ENCODE measurements at places on chromosomes 3 and 15.

DNA sequence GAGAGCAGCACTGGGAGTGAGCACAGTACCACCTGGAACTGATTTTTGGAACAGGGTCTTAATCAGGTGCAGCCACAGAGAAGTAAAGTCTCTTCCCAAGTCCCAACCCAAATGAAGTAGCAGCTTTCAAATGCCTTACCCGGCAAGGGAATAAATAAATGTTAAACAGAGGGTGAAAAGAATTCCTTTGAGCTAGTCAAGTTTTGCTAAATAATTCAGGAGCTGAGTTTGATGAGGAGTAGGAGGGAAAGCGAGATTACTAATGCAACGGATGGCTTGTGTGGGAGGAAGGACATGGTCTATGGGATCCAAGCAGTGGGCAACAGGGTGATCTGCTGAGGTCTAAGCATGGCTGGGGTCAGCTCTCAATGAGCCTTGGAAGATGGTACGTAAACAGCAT lies 204.5 kb upstream of the ST8SIA2 start:
- no peak for DNase-seq

DNA sequence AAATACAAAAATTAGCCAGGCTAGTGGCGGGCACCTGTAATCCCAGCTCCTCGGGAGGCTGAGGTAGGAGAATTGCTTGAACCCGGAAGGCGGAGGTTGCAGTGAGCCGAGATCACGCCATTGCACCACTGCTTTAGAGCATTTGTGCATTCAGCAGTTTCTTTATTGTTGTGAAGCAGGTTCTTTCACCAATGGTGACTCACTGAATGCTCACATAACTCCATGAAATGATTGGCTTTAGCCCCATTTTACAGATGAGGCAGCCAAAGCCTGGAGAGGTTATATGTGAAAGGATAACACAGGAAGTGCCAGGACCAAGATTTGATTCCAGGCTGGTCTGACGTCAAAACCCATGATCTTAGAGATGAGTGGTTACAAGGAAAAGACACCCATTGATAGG lies 195.2 kb downstream of the SLCO3A1 start:
- DNase-seq: no peak

DNA sequence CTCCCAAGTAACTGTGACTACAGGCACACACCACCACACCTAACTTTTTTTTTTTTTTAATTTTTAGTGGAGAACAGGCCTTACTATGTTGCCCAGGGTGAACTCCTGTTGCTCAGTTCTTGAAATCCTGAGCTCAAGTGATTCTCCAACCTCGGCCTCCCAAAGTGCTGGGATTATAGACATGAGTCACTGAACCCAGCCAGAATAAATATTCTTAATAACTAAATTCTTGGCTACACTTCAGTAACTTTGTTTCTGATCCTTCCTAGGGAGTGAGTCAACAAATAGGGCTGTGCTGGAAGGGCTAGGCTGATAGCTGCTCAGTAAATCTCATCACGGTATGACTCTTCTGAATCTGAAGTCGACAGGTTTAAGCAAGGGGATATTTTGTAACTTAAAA lies 56.6 kb downstream of the P3H2 start:
- no peak for DNase-seq

DNA sequence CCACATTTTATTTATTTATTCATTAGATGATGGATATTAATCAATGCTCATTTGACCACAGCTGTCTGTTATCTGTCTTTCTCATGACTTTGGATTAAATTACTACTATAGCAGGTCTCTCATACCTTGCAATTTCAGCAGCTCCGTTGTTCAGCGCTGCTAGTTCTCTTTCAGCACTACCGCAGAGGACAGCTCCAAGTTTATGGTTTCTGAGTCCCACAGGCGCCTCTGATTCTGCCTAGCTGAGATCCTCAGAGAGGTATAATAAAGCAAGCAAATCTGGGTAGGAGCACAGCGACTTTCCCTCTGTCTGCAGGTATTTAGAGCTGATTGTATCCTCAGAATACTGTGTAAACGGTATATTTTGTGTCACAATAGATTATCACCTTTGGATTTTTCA lies 204.9 kb downstream of the CNTN4 start:
- DNase-seq: no peak

- peak; percentile 52 for DNase-seq
Observed at GRCh38 chr3:43296565-43296964, 10.2 kb downstream of the SNRK start.

DNA sequence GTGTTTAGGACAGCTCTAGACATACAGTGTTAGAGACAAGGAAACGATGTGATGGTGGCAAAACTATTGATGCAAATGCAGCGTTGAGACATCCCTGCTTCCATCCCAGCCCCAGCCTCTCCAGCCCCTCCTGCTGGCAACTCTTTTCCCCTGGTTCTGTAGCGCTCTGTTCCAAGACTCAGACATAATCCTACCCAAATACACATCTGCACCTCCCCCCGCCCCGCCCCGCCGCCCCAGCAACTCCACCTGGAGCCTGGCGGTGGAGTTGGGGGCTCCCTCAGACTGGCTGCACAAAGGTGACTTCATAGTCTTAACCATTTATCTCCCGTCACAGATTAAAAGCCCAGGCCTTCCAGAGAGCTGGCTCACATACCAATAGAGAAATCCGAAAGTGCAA lies 7.2 kb upstream of the SEC22A start:
- no peak for DNase-seq

- no peak for DNase-seq
Observed at GRCh38 chr15:31302778-31303725, 23.6 kb upstream of the KLF13 start.

DNA sequence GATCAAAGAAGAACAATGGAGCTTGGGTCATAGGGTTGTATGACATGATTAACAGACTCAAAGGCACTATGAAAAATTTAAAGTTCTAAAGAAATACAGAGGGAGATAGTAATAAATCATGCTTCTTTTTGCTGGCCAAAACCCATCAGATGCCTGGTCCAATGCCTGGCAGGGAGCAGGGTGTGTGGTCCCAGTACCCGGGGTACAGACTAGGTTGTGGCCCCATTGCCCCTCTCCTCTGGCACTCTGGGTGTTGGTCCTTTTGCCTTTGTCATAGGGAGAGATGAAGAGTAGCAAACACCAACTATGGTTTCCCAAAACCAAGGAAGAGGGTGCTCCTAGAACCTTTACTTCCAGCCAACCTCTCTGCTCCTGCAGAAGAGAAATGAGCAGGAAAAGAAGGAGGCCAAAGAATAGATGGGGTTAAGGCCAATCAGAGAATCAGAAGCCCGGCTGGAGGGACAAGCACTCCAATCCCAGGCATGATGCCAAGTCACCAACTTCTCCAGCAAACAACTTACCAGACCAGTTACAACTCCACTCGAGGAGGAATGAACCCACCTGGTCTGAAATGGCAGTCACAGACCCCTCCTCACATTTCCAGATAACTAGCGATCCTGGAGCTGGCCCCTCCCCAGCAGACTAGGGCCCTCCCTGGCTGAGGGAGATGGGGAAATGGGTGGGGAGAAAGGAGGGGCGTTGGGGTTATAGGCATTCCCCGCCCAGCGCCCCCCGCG lies 1.8 kb downstream of the IGDCC3 start:
- no peak for DNase-seq

DNA sequence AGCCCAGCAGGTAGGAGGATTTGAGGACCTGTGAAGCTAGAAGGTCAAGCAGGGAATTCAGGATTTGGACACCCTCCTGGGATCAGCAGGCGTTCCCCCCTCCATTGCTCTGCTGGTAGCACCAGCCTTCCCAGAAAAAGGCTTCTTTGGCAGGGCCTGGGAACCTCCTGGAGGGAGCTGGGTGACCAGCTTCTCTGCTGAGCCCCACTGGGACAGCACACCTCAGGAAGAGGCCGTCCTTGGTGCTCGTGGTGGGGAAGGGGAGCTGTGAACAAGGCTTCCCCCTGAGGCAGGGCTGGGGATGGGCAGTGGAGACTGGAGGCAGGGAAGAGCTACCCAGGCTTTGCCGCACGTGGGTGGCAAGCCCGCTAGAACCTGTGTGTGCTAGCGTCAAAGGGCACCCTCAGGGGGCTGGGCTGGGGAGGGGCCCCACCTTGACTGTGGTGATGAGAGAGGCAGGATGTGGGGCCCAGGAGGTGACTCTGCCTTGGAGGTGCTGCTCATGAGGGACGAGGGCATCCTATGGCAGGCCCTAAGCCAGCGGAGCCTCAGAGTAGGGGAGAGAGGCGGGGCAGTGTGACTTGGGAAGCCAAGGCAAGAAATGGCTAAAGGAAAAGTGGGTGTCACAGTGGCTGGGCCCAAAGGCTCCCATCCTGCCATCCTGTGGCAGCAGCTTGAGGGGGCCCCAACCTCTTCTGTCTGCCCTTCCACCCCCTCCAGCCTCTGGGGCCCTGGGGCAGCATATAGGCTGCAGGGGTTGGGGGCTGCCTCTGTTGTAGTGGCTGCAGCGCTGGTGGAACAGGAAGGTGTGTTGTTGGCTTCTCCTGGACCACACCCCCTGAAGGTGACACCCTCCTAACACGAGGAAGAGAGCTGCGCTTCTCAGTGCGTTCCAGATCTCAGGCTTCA lies 20.7 kb downstream of the KLF13 start:
- DNase-seq: peak; percentile 52

DNA sequence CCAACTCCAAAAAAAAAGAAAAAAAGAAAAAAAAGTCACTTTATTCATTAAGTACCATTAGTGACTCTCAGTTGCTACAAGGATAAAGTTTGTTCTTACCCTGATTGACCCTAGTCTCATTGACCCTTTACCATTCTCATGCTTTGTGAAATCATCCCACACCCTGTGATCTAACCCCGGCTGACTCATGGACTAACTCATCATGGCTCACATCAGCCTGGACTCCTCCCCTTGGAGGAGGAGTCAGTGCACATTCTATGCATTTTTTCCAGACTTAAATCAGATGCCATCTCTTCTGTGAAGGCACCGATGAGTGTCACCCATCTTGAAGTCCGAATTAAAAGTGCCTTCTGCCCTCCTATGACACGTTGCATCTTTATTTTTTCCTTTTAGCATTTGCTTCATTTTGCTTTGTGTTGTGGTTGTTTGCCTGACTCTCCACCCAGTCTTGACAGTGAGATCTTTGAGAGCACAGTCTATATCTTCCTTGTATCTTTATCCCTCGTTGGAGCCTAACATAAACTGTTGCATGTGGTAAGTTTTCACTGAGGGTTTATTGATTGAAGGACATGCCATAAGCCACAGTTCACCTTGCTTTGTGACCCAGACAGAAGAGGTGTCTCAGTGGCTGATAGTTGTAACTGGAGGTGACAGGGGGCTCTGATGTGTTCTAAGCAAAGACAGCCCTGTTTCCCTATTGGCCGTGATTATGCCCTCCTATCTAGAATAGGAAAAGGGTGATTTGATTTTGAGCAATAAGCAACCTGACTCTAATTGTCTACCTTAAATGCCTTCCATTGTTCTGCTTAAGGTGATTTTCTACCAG lies 72.1 kb downstream of the IL1RAP start:
- DNase-seq: peak; percentile 23

GRCh38 chr3:15325228-15325627 lies 7.2 kb downstream of the SH3BP5 start:
- no peak for DNase-seq

GRCh38 chr15:58165661-58166060 lies 27.5 kb downstream of the AQP9 start:
- DNase-seq: no peak

- no peak for DNase-seq
Observed at GRCh38 chr15:39587096-39587721, 6.3 kb downstream of the THBS1 start.

DNA sequence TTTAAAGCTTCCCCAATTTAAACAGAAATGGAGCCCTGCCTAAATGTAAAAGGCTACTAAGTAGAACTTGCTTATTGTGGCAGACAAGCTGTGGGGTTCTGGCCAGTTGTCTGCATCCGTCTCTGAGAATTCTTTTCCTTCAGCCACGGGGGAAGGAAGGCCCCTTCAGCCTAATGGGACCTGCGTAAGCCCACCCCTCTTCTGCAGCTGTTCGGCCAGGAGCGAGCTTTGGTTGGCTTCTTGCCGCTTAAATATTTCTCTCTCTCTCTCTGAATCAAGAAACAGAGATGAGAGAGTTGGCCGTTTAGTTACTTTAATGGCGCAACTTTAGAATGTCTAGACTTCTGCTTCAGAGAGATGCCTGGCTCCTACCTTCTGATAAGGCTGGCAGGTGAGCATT lies 151.7 kb upstream of the PROK2 start:
- no peak for DNase-seq

DNA sequence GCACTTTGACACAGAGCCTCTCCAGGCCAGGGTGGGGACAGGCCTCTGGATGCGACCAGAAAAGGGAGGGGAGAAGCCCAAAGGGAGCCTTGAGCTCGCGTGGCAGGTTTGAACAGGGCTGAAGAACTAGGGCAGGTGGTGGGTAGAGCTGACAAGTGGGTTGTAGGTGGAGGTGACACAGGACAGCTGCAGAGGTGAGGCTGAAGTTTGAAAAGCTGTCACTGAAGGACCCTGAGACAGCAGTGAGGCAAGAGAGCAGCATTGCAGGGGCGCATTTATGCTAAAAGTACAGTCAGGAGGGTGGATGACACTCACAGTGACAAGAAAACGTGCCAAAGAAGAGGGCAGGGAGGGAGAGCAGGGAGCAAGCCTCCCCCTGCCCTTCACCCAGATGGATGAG lies 21.8 kb upstream of the EPB42 start:
- no peak for DNase-seq

DNA sequence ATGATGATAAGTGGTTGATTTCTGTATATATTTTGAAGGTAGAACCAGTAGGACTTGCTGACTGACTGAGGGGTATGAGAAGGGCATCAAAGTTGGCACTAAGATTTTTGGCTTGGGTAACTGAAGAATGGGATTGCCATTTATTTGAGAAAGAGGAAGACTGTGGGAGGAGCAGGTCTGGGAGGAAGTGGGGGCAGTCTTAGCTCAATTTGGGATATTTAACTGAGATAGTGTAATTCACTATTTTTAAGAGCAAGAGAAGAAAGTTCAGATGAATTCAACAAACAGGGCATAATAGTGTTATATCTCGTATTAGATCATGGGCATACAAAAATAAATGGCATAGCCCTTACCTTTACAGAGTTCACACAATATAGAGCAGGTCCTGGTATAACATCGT lies 1.7 kb downstream of the BUB1B start:
- DNase-seq: no peak

- no peak for DNase-seq
Observed at GRCh38 chr3:142210608-142211007, 14.8 kb downstream of the GK5 start.

- no peak for DNase-seq
Observed at GRCh38 chr3:158313338-158313927, 203.5 kb downstream of the RSRC1 start.

GRCh38 chr3:7489417-7489816 lies 628.5 kb downstream of the GRM7 start:
- DNase-seq: no peak

GRCh38 chr3:150150633-150151032 lies 179.9 kb upstream of the PFN2 start:
- DNase-seq: no peak

Measured in activated T-cell treated with anti-CD3 and anti-CD28 coated beads for 4 hours (primary cell).